ENCODE measurements at places on chromosomes 5 and 9.

DNA sequence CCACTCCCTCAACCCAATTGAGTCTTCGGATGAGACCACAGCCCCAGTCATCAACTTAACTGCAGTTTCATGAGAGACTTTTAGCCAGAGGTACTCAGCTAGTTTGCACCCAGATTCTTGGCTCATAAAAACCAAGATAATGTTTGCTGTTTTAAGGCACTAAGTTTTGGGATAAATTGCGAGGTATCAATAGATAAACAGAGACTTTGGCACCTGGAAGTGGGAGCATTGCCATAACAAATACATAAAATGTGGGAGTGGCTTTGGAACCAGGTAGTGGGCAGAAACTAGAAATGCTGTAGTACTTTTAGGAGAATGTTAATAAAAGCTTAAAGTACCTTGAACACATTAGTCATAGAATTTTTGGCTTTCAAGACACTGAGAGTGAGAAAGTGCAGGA lies 439.8 kb downstream of the SH3GL2 start:
- DNase-seq, result no peak

DNA sequence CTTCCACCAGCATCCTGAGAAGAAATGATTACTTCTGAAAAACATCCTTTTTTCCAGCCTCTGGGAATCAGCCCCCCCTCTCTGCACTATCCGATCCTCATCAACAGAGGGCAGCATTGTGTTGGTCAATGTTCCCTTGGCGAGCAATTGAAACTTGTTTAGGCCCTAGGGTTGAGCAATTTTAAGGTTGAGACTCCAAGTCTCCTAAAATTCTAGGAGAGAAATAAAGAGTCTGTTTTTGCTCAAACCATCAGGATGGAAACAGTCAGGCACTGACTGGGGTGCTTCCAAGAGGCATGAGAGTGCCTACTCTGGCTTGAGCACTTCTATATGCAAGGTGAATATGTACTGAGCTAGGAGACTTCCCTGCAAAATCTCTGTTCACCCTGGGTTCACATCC lies 12.4 kb upstream of the CYFIP2 start:
- DNase-seq, result no peak

- no peak for DNase-seq
Observed at GRCh38 chr9:38046661-38047300, 22.2 kb downstream of the SHB start.

DNA sequence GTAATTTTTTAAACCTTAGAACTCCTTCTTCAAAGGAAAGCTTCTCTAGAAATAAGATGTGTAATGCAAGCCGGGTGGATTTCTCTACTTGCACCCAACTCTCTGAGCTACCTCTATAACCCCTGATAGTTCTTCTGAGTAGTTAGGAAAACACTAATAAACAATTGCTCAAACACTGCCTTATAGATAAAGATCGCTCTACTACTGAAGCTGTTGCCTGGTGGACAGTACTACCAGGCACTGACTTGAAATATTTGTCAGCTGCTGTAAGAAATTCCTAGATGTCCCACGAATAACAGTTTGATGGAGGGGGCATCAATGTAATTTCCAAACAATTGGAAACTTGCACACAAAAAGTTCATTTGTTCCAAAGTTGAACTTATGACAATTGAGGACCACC lies 42.0 kb downstream of the NR3C1 start:
- no peak for DNase-seq

DNA sequence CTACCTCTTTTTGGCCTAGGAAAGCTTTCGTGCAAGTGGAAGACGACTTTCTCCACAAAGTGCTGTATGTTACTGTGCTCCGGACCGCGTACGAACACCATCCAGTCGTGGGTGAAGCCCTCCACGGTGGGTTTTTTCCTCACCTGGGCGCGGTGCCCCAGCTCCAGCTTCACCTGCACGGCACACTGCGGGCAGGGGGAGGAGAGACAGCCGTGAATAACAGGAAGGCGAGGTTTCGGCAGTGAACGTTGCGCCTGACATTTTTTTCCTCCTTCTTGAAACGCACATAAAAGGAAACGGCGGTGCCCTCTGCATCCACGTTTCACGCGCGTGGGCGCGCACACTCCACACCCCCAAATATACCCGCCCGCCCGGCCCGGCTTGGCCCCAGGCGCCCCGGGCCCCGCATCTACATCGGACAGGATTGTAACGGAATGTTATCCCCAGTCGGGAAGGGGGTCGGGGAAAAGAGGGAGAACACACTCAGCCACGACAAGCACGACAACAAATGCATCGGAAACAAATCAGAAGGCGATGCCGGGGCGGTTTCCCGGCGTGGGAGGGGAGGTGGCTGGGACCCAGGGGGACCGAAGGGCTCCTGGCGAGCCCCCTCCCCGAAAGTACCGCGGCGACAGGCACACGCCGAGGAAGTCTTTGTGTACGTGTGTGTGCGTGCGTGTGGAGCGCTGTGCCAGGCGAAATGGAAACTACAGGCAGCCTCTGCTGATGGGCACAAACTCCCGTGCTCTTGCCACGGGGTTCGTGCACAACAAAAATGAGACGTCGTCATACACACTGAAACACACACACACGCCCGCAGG lies 1.4 kb downstream of the MLLT3 start:
- peak; percentile 38 for DNase-seq

GRCh38 chr5:122896598-122897282 lies 51.3 kb downstream of the SNX24 start:
- no peak for DNase-seq

DNA sequence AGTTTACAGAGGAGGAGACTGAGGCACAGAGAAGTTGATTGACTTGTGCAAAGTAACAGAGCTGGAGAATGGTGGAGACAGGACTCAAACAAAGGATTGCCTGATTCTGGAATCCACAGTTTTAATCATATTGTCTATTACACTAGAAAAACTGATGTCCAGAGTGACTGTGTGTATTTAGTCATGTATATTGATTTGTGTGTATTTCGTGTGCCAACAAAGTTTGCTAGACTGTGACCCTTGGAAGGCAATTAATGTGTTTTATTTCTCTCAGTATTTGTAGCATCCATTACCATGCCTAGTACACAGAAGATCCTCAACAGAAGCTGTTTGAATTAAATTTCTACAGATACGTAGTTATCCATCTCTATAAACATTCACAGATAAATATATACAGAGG lies 5.5 kb upstream of the JADE2 start:
- DNase-seq, result no peak

DNA sequence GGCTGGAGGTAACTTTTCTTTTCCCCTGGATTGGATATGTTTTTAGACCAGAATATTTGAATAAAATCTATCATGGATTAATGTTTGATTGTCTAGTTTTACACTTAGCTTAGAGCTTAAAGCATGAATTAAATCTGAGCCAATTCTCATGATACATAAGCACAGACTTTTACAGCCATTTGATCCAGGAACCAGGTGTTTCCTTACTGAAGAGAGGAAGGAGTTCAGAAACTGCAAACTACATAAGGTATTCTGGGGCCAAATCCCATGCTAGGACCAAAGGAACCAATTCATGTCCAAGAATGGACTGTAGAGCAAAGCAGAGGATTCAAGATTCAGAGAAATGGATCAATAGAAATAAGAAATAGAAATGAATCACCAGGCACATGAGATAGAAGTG lies 360.4 kb upstream of the ZNF608 start:
- no peak for DNase-seq

DNA sequence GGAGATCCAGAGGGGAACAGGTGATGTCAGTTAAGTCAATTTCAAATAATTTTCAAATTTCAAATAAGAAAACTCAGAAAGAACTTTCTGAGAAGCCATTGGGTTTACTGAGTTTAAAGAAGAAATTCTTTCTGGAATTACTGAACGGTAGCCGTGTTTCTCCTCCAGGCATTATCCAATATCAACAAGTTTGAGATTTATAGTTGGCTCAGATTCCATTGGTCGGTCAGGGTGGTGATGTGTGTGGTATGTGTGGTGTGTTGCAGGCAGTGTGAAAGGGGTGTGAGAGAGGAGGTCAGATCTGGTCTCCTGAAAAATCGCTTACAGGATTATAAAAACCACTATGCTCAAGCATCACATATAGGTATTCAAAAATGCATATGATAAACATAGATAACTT lies 60.1 kb downstream of the PDE4D start:
- DNase-seq, result no peak

DNA sequence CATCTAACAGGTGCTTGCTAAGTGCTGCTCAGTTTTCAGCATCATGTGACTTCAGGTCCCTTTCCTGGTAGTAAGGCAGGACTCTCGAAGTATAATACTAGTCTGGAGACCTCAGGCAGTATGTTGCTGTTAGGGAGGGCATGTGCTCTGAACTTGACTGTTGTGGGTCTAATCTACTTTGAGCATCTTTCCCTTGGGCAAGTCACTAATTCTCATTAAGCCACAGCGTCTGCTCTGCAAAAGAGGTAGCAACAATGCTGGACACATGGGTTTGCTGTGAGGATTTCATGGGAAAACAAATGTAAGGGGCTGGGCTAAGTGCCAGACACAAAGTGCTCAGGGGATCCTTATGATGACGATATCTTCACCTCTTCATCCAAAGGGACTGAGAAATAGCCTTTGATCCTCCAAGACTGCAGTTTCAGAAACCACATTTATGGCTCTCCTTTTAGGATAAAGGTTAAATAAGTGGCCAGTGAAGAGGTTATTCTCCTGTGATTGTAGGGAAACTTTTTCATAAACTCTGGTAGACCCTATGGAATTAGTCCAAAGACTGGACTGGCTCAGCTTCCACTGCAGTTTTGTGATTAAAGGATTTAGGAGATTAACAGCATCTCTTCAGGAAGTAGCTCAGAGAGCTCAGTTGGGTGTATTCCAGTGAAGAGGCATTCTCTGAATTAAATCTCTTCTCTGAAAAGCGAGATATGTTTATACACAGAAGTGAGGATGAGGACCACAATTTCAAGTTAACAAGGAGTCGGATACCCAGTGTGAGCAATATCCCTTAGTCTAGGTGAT lies 216.6 kb downstream of the SGCD start:
- DNase-seq, result no peak

- no peak for DNase-seq
Observed at GRCh38 chr5:156329171-156329611, 2.2 kb downstream of the SGCD start.

DNA sequence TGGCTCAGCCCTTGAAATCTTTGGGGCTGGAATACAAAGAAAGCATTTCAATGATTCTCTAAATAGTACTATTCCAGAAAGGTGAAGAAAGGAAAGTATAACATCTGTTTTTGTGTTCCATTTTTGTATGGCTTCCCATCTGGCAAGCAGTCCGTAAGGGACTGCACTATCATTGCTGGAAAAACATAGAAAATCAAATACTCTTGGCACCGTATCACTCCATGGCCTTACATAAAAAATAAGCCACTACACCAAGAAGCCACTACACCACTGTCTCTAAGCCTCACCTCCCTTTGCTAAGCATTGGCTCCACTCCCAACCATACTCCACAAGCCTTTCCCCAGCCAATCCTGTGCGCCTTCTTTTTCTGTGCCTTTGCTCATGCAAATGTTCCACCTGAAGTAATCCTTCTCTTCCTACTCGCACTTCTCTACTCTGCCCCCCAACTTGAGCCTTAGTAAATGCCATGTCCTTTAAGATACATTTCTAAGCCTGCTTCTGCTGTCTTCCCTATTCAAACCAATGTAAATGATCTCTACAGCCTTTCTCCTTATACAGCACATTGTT lies 454.6 kb upstream of the TUSC1 start:
- no peak for DNase-seq

DNA sequence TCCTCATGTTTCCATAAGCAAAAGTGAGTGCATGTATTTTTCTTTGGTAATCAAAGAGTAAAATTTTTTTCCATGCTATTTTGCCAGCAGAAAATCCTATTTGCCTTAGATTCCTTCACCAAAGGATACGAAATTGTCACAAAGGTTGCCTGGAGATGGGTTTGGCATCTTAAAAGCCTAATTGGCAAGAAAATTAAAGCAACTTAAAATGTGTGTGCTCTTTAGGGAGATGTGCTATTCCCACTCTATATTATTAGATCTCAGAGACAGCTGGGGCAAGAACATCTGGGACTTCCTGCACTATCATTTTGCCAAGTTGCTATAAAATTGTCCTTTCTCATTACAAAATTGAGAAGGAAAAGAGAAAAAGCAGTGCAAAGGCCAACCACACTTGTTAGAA lies 146.1 kb downstream of the PLCXD3 start:
- DNase-seq, result no peak

DNA sequence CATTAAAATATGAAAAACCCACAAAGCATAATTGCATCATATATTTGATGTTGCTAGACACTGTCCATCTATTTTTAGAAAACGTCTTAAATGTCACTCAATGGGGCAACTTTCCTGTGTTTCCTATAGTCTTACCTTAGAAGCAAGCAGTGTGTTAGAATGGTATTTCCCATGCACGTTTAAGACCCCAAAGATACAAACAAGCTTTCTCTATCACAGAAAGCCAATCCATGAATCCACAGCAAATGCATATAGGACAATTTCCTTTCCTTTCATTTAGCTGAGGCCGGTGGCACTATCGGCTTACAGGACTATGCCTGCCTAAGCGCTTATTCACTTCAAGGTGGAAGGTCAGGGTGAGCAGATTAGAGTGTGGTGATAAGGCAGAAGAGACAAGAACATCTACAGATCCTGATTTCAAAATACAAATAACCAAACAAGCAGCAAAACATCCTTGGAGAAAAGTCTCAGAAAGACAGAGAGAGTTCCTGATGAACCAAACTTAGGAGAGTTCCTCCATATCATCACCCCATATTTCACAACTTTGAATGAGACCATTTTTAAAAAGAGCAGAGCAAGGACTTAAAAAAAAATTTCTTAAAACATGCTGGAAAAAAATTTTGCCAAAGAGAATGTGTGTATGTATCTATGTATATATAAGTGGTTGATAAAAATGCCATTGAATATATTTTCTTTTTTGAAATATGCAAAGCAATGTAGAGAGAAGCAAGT lies 57.2 kb downstream of the MEF2C start:
- no peak for DNase-seq

- no peak for DNase-seq
Observed at GRCh38 chr9:129761901-129762369, 9.1 kb upstream of the PTGES start.

DNA sequence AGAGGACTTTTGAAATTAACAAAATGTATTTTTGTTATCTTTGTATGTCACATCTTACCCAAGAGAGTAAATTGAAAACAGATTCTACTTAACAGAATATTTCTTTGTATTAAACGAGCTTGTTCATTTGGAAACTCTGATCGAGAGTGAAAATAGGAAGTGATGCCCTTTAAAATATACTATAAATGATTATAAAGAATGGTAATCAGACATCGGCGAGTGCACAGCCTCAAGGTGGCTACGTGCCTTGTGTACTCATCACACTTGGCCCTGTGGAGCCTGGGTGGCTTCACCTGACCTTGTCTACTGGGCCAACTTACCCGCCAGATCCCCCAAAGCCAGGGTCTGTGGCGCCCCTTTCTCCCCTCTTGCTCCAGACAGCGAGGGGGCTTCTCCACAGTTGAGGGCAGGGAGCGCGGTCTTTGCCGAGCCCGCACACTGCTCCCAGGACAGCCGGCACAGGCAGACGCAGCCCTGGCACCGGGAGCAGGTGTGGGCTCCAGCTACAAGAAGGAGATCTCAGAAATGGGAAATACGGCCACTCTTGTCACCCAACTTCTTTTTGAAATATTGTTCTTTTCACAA lies 243.2 kb downstream of the CEMIP2 start:
- DNase-seq, result no peak

- no peak for DNase-seq
Observed at GRCh38 chr5:139446956-139447779, 7.8 kb upstream of the DNAJC18 start.
